Bladder microvascular endothelial cell (primary cell): ENCODE measurements at places on chromosomes 16 and 17. TPM values are rescaled to one million over a fixed set of nuclear protein-coding genes. Genes with fewer than 3 reads are reported as not detected.

Gene SSTR5
- total RNA-seq: 0.16 and 0.50 TPM in 2 replicates

Gene C16orf46
- 0.16 TPM in 1 of 2 replicates, not detected in the other for total RNA-seq

Gene NAGS
- total RNA-seq: 2.0 and 5.3 TPM in 2 replicates

Gene DDX52
- total RNA-seq: 26.2 and 36.0 TPM in 2 replicates

Gene TERB1
- total RNA-seq: 0.06 and 0.16 TPM in 2 replicates

Gene COX11
- 67.0 and 83.4 TPM in 2 replicates for total RNA-seq

Gene TPSG1
- total RNA-seq: not detected in 2 replicates

Gene TP53TG3C
- total RNA-seq: not detected in 2 replicates

Gene DCAF7
- total RNA-seq: 14.9 and 39.4 TPM in 2 replicates

Gene ACSM2A
- total RNA-seq: 0.06 and 0.16 TPM in 2 replicates

Gene TBC1D3E
- total RNA-seq: not detected in 2 replicates

Gene NUDT7
- 4.7 and 6.6 TPM in 2 replicates for total RNA-seq

Gene PERCC1
- total RNA-seq: not detected in 2 replicates

Gene KCTD19
- total RNA-seq: 0.16 TPM in 1 of 2 replicates, not detected in the other

Gene ENPP7
- total RNA-seq: not detected in 2 replicates

Gene CDH11
- total RNA-seq: 8.7 and 15.4 TPM in 2 replicates

Gene CCDC137
- 9.2 and 10.7 TPM in 2 replicates for total RNA-seq

Gene KRTAP4-4
- total RNA-seq: not detected in 2 replicates

Gene SEPTIN12
- total RNA-seq: 0.06 TPM in 1 of 2 replicates, not detected in the other

Gene PMFBP1
- total RNA-seq: under 0.01 TPM in 1 of 2 replicates, not detected in the other

Gene PDILT
- total RNA-seq: not detected in 2 replicates

Gene CPHXL2
- not detected in 2 replicates for total RNA-seq

Gene ZNF598
- total RNA-seq: 11.2 and 24.5 TPM in 2 replicates

Gene ICAM2
- total RNA-seq: 398 and 432 TPM in 2 replicates

Gene KRTAP2-1
- not detected in 2 replicates for total RNA-seq

Gene ERAL1
- total RNA-seq: 16.4 and 32.5 TPM in 2 replicates

Gene KRT15
- 0.16 and 0.57 TPM in 2 replicates for total RNA-seq

Gene CHD9NB
- total RNA-seq: 0.97 and 1.5 TPM in 2 replicates

Gene DYNLRB2
- total RNA-seq: 0.69 TPM in 1 of 2 replicates, not detected in the other
